ENCODE measurements at places on chromosomes 16 and 17.

GRCh38 chr17:9427465-9428315 lies 147.9 kb downstream of the STX8 start:
- DNase-seq = no peak

DNA sequence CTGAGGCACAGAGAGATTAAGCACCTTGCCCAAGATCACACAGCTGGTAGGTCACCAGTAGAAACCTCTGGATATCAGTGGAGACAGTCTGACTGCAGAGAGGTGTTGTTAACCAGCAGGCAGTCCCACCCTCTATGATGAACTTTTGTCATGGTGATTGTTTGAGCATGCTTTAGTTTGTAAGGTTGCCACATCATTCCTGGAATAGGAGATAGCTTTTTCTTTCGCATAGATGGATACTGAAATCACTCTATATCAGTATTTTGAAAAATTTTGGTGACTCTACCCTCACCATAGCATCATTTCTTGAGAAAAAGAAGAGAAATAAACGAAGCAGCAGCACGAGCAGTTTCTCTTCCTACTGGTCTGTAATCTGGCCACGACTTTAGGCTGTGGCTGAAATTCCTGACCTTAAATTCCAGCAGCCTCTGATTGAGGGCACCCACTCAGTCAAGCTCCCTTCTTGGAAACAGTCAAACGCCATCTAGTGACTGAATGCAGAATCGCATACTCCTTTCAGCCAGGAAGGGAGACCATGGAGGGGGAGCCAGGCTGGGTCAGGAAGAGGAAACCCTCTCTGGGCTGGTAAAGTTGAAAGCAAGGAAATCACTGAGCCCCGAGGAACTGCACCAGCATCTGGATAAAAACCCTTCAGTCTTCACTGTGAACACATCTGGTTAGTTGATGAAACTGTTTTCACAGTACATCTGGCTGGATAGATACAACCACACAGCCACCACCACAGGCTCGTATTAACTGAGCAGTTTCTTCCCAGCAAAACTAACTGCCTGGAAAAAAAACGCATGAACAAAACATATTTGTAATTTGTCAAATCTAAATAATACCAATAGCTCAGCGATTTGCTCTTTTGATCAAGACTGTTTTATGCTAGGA lies 108.5 kb upstream of the XYLT1 start:
- DNase-seq = peak; percentile 48

DNA sequence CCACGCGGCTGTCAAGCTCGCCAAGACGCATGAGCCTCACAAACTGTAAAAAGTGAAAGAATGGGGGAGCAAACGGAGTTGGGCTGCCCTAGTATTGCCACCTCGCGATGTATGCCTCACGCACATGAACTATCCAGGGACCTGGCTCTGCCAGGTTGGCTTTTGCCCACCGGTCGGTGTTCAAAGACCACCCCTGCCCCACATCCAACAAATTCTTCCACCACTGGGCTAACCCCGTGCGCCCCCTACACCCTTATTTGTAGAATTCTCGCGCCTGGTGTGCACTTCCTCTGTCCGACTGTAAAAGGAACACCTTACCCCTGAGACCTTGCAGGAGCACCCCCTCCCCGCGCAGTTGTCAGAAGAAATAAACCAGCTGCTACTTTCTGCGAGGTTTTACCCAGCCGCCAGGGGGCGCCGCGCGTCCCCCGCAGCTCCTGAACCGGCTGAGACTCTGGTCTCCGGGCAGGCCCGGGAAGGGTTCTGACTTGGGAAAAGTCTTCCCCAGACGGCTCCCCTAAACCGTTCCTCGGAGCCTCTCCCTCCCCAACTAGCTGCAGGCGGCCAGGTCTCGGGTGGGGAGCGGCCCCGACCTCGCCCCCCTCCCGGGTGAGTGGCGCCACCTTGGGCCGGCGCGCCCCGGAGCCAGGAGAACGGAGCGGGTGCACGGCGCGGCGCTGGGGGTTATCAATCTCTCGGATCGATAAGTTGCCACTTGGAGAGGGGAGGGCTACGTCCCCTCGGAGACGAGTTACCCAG lies 1.7 kb upstream of the ZNF423 start:
- peak; percentile 48 for DNase-seq

- no peak for DNase-seq
Measured at GRCh38 chr17:50051082-50051576, 4.8 kb upstream of the ITGA3 start.

DNA sequence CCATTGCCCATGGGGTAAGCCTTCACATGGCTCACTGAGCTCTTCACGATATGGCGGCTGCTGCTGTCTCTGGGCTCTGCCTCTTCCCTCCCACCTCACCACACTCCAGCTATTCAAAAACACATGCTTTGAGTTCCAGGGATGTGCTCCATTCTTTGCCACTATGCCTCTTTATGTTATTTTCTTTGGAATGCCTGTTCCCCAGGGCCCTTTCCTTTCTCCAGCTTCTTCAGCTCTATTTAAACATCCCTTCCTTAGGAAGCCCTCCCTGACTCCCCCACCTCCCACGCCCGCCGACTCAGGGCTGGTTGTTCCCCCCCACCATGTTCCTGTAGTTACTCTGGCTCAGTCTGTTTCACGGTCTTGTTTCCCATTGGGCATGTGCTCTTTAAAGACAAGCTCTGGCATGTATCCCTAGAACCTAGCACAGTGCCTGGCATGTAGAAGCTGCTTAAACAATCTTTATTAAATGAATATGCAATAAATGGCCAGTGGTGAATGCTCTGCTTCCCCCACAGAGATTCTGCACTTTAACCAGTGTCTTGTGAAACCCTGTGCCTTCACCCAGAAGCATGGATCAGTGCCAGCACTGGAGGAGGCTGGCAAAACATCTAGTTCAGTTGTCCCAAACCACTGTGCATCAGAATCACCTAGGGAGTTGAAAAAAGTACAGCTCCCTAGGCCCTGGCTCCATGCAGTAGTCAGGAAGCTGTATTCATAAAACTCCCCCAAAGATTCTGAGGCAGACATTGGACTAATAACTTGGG lies 6.9 kb downstream of the MYCBPAP start:
- DNase-seq = no peak

- DNase-seq = no peak
Measured at GRCh38 chr16:67846063-67846319, 742 bp upstream of the NUTF2 start.

GRCh38 chr17:64496348-64496785 lies 487 bp downstream of the POLG2 start:
- DNase-seq = no peak

GRCh38 chr17:79933863-79934652 lies 94.8 kb upstream of the CBX4 start:
- DNase-seq = no peak

GRCh38 chr16:88365244-88365865 lies 17.4 kb upstream of the ZNF469 start:
- no peak for DNase-seq

DNA sequence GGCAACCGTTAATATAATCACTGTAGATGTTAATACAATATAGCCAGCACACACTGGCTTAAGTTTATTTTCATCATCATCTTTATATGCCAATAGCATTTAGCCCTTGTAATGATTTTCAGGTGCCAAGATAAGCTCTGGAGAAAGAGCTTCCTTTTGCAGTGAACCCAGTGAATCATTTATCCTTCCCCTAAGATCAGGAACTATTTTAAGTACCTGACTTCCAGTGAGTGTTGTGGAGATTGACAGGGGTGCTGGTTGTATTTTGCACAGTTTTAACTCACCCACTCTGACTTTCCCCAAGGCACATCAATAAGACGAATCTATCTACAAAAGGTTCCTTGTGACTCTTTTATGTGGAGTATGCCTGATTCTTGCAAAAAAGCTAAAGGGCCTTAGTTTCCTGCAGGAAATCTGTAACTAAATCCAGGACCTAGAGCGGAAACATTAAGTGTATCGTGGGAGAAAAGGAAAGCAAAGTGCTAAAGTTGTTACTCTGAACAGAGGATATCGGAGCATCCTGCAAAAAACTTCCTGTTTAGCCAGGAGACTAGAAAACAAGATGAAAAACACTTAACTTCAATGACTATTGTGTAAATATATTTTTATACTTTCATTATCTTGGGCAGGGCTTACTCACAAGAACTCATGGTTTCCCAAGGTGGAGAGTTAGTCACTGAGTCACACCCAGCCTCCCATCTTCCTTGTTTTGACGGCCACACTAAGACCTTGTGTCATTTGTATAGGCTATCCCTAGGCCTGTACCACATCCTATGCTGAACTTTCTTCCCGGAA lies 183.6 kb downstream of the MAP2K6 start:
- DNase-seq = no peak

Measured in stimulated activated naive CD4-positive, alpha-beta T cell (primary cell).